ENCODE measurements at places on chromosomes 13 and 19. TPM values are rescaled to one million over a fixed set of nuclear protein-coding genes. Genes with fewer than 3 reads are reported as not detected.

GSX1 gene
- not detected for total RNA-seq

EHD2 gene
- total RNA-seq: 141 TPM

MRPS12 gene
- 32.5 TPM for total RNA-seq

CGB3 gene
- total RNA-seq: not detected

TEX30 gene
- 8.0 TPM for total RNA-seq

ERCC1 gene
- total RNA-seq: 224 TPM

SMIM44 gene
- not detected for total RNA-seq

DNA sequence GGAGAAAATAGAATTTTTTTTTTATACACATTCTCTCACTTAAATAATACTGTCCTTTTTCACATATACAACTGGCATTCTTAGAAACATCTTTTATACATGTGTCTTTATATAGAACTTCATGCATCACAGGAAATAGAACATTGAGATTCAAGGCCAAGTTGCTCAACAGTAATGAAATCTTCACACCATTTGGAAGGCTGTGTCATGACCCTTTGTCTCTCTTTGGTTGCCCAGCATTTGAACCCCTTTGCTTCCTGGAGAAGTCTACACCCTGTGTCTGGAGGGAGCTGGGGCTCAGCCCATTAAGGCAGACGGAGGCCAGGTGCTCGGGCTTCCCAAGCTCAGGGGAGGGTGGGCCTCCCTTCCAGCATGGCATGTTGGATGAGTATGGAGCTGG is 41.1 kb downstream of the B3GLCT start:
- no peaks in the 10 kb centered on the region for H3K4me1 ChIP-seq
- no peak for DNase-seq
- H3K27ac ChIP-seq: no peak overlapping the region
- no peak overlapping the region for H3K4me3 ChIP-seq
- no peaks in the 10 kb centered on the region for H3K36me3 ChIP-seq

DNA sequence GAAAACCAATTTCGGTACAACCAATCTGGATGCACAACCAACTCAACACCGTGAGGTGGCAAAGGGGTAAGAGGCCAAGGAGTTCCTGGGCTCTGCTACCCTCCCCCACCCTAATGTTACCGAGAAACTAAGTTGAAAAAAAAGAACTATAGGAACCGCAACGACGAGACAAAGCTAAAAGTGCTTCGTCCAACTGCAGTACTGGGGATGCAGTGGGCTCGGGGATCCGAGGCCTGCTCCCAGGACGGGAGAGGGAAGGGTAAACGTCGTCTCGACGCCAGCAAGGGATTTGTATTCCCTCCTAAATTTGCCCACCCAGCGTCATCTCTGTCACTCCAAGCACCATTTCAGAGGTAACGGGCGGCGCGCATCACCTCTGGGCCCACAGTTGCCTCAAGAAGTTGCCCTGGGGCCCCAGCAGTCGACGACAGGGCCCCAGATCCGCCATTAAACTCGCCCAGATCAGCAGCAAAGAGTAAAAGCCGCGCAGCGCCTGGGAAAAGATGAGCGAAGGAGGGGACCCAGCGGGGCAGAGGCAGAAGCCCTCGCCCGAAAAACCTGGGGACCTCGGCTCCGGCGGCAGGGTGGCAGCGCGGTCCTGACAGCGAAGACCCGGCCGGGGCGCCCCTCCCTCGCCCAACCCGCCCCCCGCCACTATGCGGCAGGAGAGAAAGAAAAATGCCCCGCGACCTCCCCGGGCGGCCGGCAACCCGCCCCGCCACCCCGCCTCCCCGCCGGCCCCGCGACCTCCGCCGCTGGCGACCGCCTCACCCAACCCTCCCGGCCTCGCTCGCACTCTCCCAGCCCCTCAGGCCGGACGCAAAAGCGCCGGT is 752 bp downstream of the ZMYM5 start:
- no peaks in the 10 kb centered on the region for H3K36me3 ChIP-seq
- peak overlapping the region; percentile 99 for H3K27ac ChIP-seq
- no peaks in the 10 kb centered on the region for H3K27me3 ChIP-seq
- H3K4me1 ChIP-seq: peaks cover 27% of the 10 kb centered on the region

DNA sequence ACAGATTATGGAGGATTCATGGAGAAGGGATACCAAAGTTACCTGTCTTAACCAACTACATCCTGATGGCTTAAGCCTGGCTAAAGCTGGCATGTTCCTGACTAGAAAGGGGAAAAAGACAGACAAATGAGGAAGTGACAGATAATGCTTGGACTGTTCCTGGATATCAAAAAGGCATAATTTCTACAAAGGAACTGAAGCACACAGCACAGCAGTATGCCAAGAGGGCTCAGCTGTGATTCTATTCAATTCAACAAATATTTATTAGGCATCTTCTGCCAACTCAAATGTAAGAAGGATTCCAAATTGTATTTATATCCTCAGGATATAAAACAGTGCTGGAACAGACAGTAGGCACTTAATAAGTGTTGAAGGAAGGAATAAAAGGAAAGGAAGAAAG is 59.5 kb downstream of the KLF12 start:
- peaks cover 25% of the 10 kb centered on the region for H3K4me1 ChIP-seq
- no peak for DNase-seq
- no peak overlapping the region for H3K27ac ChIP-seq
- H3K27me3 ChIP-seq: no peaks in the 10 kb centered on the region
- no peaks in the 10 kb centered on the region for H3K36me3 ChIP-seq

DNA sequence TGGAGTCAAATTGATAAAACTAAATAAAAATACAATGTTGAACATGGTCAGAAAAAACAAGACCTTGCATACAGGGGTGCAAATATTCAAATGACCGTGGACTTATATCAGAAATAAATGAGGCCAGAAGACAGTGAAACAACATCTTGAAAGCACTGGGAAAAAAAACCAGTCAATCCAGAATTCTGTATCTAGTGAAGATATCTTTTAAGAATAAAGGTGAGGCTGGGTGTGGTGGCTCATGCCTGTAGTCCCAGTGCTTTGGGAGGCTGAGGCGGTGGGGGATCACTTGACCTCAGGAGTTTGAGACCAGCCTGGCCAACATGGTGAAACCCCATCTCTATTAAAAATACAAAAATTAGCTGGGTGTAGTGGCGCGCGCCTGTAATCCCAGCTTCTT is 15.2 kb upstream of the CEBPA start:
- no peak overlapping the region for H3K27ac ChIP-seq
- no peaks in the 10 kb centered on the region for H3K4me1 ChIP-seq
- no peak for DNase-seq
- H3K36me3 ChIP-seq: no peaks in the 10 kb centered on the region

DNA sequence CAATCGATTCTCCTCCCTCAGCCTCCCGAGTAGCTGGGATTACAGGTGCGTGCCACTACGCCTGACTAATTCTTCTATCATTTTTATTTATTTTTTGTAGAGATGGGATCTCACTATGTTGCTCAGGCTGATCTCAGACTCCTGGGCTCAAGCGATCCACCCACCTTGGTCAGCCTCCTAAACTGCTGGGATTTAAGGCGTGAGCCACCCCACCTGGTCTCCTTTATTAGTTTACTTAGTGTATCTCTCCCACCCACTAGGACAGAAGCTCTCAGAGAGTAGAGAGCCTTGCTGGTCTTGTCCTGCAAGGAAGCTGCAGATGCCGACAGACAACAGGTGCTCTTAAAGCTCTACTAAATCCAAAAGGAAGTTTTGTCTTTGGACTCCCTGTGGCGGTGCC is 2.5 kb upstream of the LRRC8E start:
- no peaks in the 10 kb centered on the region for H3K27me3 ChIP-seq
- no peak overlapping the region for H3K27ac ChIP-seq
- H3K4me3 ChIP-seq: no peak overlapping the region
- H3K4me1 ChIP-seq: peaks cover 4% of the 10 kb centered on the region
- H3K36me3 ChIP-seq: no peaks in the 10 kb centered on the region

DNA sequence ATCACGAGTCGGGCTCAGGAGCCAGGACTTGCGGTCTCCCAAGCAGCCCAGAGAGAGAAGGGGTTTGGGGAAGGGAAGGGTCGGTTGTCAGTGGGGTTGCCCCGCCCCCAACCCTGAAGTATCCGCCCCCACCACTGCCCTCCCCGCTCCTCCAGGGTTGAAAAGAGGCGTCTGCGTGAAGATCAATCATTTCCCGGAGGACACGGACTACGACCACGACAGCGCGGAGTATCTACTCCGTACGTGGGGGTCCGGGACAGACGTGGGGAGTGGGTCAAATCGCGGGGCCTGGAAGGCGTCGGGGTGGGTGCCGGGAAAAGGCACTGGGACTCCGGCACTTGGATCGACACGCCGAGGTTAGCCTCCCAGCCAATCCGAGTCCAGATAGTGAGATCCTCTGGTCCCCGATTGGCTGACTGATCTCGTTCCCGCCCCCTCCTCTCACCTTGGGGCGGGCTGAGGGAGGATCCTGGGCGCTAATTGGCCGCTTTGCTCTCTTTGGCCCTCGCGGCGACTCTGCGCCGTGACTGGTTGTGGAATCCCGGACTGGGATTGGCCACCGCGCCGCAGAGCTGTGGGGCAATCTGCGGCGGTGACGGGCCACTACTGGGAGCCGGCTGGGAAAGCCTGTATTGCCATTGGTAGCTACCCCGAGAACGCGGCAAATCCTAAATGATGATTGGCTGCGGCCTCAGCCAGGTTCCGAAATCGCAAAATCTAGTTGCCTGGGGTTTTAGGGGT is 13.3 kb upstream of the CACNG6 start:
- no peak overlapping the region for H3K27ac ChIP-seq
- peaks cover 16% of the 10 kb centered on the region for H3K27me3 ChIP-seq
- peak; percentile 3 for DNase-seq
- H3K4me1 ChIP-seq: peaks cover 18% of the 10 kb centered on the region
- H3K4me3 ChIP-seq: peak overlapping the region; percentile 68
- H3K36me3 ChIP-seq: no peaks in the 10 kb centered on the region

DNA sequence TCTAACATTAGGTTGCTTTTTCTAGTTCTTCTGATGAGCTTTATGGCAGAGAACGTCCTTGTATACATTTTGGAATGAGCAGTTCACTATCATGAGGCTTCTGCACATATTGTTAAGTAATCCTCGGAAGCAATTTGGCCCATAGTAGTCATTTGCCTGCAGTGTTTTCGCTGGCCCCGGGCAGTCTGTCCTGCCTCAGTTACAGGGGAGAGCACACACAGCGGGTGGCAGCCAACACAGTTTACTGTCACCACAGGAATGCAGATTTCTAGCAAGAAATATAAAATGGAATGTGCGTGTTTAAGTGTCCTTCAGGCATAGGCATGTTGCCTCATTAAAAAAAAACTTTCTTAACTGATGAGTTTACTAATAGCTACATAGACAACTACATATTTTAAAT is 71.5 kb upstream of the GJB6 start:
- H3K36me3 ChIP-seq: no peaks in the 10 kb centered on the region
- no peak for DNase-seq
- H3K4me3 ChIP-seq: no peak overlapping the region
- no peaks in the 10 kb centered on the region for H3K4me1 ChIP-seq
- H3K27me3 ChIP-seq: no peaks in the 10 kb centered on the region
- no peak overlapping the region for H3K27ac ChIP-seq

DNA sequence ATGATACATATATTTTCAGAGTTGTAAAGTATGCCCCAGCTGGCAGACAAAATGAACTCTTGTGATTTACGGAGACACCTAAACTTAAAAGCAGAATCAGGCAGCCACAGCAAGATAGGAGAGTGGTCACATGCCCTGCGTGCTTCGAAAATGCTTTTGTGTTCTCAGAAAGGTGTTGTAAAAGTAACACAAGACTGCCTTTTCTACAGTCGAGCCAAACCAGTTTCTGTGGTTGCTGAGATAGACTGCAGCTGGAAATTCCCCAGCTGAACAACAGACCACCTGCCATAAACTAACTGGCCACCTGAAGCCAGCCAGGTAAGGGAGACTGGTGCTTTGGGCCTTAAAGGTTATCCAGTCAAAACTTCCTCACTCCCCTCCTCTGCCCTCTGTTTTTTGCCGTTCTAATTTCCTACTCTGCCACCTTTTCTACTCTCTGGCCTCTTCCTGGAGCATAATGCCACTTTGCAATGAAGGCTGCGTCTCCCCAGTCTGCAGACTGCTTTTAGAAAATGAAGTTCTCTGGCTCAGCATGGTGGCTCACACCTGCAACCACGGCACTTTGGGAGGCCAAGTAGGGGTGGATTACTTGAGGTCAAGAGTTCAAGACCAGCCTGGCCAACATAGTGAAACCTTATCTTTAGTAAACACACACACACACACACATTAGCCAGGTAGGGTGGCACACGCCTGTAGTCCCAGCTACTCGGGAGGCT is 381.2 kb upstream of the SLITRK1 start:
- H3K27me3 ChIP-seq: no peaks in the 10 kb centered on the region
- no peaks in the 10 kb centered on the region for H3K36me3 ChIP-seq
- no peak for DNase-seq
- H3K4me3 ChIP-seq: peak overlapping the region; percentile 30
- H3K4me1 ChIP-seq: no peaks in the 10 kb centered on the region
- H3K27ac ChIP-seq: no peak overlapping the region

DNA sequence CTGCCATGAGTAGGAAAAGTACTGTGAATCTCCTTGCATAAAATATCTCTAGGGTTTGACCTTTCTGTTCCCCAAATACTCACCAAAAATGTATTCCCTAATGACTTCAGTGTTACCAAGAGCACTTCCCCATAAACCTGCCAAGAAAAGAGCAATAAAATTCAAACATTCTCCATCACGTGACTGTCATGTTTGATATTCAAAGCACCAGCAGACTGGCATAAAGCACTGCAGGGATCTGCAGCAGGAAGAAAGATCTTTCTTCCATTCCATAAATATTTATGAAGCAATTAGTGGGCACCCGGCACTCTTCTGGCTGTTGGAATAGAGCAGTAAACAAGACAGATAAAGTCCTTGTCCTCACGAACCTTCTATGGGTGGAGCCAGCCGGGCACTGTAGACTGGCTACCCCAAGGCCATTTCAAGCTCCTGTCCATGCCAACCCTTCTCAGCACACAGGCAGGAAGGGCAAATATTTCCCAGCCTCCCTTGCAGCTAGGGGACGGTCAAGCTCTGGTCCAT is 20.3 kb downstream of the PLA2G4C start:
- no peaks in the 10 kb centered on the region for H3K4me1 ChIP-seq
- no peak overlapping the region for H3K4me3 ChIP-seq
- H3K36me3 ChIP-seq: peaks cover 9% of the 10 kb centered on the region
- H3K27me3 ChIP-seq: no peaks in the 10 kb centered on the region
- no peak for DNase-seq
- no peak overlapping the region for H3K27ac ChIP-seq

DNA sequence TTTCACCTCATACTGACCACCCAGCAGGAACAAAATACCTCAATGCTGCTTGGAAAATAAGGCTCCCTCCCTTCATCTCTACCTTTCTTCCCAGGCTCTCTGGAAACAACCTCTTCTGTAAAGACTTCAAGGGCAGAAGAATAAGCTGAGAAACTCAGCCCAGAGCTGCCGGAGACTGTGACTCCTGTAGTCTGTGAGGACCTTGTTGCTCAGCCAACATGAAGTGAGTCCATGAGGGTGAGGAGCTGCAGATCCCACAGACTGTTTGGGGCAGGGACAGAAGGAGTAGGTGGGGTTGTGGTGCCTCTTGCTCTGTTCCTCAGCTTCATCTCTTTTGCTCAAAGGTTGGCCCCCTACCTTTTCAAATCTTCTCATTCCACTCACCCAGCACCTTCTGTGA is 7.8 kb downstream of the LILRA5 start:
- H3K27me3 ChIP-seq: no peaks in the 10 kb centered on the region
- no peaks in the 10 kb centered on the region for H3K4me1 ChIP-seq
- no peaks in the 10 kb centered on the region for H3K36me3 ChIP-seq
- H3K27ac ChIP-seq: no peak overlapping the region
